Left renal cortex interstitium (tissue), 4 donors: ENCODE measurements at places on chromosomes 7 and 10. TPM values are rescaled to one million over a fixed set of nuclear protein-coding genes. Genes with fewer than 3 reads are reported as not detected.

DNA sequence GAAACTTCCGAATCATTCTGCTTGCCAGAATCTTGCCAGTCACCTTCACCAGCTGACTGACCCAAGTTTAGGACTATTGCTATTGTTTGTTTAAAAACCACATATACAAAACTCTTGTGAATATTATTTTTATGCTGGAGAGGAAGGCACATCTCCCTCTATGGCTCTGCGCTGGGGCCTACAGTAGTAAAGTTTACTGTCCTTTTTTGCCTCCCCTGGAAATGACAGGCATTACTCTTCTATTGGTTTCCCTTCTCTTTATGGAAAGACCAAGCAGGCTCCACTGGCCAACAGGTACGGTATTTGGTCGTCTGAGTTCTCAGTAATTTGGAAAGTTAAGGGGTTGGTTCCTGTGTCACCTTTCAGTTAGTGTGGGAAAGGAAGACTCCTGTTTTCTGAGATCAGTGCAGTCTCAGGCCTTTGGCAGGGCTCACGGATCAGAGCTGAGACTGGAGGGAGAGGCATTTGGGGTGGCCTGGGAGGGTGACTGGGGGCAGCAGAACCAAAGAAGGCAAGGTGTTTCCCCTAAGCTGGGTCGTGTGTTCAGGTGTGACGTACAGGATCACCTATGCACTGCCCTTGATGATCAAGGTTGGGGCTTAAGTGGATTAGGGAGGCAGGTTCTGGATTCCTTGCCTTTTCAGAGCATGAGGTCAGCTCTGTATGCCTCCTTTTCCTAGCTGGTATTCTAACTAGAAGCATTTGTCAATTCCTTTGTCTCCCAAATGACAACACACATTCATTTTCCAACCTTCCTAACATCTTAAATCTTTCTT lies 16.0 kb upstream of the KIF5B start:
- no peak for DNase-seq

- no peak for DNase-seq
Observed at GRCh38 chr10:88457660-88458059, 125.5 kb downstream of the RNLS start.

DNA sequence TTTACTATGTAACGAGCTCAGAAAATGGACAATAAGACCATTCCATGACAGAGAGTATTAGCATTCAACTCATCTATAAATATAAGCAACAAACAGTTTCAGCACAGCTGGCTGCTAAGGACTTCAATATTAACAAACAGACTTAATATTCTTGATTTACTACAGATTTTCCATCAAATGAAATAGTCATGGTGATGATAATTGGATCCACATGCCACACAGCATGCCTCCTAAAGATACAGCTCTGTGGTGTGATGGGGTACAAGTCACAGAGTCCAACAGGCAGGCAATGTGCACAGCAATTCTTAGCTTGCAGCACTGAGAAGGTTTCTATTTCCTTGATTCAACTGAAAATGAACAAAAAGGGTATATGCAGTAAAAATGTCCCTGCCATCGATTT lies 54.0 kb downstream of the DOCK4 start:
- no peak for DNase-seq

GPER1 gene
- 6.7 TPM for polyA plus RNA-seq

ACTL6B gene
- not detected for polyA plus RNA-seq

DNA sequence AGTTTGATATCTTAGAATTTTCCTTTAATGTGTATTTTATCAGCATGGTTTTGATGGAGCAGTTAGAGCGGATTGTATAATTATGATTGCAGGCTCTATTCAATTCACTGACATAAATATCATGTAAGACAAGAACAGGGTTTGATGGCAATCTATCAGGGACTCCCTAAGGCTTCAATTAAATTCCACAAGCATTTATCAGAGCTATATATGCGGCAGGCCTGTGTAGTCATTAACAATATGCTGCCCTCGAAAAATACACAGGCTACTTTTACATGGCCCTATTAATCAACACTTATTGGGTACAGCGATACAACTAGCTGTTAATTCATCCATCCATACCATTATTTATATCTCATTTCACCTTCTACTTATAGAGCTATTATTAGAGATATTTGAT lies 358.1 kb upstream of the TPK1 start:
- no peak for DNase-seq

DNA sequence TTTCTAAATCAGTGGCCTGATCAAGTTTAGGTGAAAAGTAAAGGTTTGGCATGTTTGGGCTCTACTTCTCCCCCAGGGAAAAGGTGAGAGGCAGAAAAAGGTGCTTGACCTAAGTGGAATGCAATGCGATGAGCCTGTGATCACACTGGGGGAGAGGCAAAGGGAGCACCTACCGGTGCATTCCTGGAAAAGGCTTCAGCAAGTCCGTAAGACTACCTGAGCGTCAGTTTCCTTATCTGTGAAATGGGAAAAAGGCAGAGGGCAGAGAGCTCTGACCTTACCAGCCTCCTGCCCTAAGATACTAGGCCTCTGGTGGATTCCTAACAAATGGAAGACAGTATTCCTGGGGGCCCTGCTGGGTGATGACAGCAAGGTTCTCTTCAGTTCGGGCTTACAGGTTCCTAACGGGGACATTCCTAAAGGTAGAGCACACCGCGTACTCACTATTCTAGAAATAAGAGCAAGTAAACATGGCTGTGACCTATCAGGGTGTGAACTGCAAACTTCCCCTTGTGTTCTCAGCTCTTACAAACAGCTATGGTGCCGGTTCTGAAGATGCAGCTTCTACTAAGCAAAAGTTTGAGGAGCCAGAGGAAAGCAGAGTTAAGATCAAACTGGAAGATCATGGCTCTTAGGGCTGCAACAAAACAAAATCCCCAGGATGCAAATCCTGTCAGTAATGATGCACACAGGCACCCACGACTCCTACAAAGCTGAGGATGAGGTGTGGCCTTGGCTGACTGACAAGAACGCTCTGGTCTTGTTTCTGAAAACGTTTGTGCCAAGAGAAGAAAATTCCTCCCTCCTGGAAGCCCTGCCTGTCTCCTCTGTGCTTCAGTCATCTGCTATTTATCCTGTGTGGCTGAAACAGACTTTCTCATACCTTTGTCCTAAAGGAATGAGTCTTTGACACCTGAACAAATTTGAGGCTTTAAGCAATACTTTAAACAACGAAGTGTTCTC lies 13.3 kb upstream of the ACSL5 start:
- DNase-seq: no peak

- DNase-seq: no peak
Observed at GRCh38 chr10:86071145-86071544, 295.4 kb downstream of the GRID1 start.

DOCK4 gene
- polyA plus RNA-seq: 25.1 TPM

GRCh38 chr7:69684369-69685292 lies 86.4 kb downstream of the AUTS2 start:
- no peak for DNase-seq

- DNase-seq: no peak
Observed at GRCh38 chr10:60016794-60017193, 110.4 kb upstream of the CCDC6 start.

CUEDC2 gene
- 82.4 TPM for polyA plus RNA-seq

GRCh38 chr10:51180141-51180540 lies 105.9 kb downstream of the PRKG1 start:
- DNase-seq: no peak

DNA sequence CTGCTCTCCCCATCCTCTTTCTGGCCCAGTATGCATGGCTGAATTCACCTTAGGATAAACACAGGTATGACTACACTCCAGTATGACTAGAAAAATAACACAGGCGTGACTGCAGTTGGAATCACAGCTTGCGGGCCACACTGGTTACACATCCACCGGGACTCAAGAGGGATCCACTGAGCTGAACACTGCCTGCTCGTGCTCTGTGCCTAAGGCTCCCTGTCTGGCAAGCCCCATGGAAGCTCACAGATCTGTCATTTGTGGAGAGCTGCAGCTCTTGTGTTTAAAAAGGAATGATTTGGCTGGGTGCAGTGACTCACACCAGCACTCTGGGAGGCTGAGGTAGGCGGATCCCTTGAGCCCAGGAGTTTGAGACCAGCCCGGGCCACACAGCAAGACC lies 26.8 kb downstream of the VOPP1 start:
- no peak for DNase-seq

DNA sequence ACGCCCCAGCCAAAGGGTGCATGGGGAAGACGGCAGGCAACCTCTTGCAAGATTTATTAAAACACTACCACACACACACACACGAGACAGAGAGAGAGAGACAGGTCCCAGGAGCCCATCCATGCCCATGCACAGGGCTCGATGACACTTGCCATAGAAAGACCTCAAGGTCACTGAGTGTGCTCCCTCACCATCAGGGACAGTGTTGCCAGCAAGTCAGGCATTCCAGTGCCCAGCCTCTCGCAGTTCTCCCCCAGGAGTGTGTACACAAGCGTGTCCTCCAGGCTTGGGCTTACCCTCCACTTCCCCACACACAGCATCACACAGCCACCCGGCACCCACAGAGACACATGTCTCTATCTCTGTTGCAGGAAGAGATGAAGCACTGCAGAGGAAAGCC lies 46.8 kb upstream of the SLF2 start:
- no peak for DNase-seq

UBTD1 gene
- polyA plus RNA-seq: 8.1 TPM

- peak; percentile 9 for DNase-seq
Observed at GRCh38 chr7:80659120-80660055, 20.9 kb downstream of the CD36 start.

DNA sequence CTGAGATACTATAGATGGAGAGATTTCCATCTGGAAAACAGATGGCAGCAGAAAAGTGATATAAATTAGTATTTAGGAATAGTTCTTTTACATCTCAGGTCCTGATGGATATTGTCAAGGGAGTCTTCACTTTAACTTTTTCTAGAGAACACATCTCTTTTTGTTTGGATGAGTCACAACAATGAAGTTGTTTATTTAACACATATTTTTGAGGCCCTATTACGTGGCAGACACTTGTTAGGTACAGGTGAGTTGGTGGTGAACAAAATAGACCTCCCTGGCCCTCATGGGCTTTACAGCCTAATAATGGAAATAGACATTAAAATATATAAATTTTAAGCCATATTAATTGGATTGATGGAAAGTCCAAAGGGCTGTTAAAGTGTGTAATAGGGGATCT lies 168.3 kb downstream of the VTI1A start:
- DNase-seq: no peak

MMP21 gene
- polyA plus RNA-seq: 0.39 TPM

DNA sequence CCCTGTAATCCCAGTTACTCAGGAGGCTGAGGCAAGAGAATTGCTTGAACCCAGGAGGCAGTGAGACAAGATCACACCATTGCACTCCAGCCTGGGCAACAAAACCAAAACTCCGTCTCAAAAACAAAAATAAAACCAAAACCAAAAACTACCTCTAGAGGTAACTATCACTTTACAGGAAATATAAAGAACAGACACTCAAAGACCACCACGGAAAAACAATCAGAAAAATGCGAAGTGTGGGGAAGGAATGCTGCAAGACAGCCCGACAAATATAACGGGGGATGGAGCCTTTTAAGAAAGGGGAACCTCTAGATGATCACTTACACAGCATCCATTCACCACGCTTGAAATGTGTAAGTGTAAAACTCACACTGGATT lies 4.3 kb downstream of the HNRNPF start:
- DNase-seq: no peak

DNA sequence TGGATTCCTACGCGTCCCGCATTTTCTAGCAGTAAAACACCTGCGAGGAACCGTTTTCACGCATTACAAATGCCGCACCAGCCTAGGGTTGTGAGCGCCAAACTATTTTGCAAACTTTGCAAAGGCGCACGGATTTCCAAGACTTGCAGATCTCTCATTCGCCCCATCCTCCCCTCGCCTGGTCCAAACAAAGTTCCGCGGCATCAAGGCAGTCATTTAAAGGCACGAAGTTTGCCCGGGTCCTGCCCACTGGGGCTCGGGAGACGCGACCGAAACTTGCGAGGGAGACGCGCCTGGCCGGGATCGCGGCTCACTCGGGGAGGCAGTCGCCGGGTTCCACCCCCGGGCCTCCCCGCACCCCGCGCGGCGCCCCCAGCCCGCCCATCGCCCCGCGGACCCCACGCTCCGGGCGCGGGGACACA lies 613 bp downstream of the USP6NL start:
- no peak for DNase-seq

PAX2 gene
- 262 TPM for polyA plus RNA-seq

DNA sequence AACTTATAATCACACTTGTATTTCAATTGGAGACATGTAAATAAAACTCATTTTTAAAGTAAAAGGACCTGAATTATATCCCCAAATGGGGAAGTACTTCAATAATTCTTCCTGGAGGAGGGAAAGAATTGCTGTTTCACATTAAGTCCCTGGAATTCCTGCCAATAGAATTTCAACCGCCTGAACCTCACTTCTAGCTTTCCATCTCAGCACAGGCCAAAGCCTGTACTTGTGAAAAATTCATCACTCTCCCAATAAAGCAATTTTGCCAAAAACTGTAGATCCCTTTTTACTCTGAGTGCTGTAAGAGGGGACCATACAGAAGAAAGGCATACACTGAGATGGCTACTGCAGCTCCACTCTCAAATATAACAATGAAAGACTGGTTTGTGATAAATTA lies 54.8 kb downstream of the CADPS2 start:
- DNase-seq: no peak

DNA sequence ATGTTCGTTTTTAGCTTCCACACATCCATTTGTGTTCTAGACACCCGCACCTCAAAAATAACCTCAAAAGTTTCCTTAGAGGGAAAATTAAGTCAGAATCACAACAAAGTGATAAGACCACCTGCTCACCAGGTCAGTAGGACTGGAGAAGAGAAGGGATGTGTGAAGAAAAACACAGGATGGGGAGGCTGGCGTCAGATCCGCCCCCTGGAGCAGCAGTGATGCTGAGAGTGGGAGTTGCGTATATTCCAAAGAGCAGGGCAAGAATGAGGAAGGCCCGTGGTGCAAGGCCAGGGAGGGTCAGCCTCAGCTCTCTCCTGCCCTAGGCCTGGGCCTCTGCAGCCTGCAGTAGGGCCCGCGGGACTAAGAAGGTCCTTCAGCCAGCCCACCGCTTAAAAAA lies 28.7 kb downstream of the CRTAC1 start:
- DNase-seq: no peak

GRCh38 chr10:116877391-116877790 lies 28.1 kb downstream of the ENO4 start:
- no peak for DNase-seq

DNA sequence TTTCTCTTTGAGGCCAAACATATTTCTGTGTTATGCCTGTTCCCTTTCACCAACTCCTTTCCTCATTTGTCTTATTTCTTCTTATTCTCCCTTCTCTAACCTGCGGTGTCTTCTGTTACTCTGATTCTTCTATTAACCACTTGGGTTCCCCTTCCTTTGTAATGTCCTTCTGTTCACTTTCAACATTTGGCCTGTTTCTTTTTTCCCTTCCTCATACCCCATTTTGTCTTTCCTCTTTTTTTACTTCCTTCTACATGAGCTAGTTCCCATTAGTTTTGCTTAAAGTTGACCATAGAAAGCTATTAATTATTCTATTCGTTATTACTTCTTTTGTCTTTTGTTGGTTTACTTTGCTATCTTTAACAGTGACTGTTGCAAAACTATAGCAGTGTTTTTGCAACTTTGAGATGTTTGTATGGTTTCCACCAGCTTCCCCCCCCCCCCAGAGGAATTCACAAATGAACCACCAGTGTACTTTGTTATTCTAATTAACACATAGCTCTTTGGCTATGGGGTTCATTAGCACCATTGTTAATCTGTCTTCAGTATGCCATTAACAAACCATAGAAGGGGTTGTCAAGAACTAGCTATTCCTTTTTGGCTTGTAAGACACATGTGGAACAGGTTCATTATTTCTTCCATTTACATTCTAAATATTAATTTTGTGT lies 2.9 kb downstream of the LRGUK start:
- no peak for DNase-seq

GRCh38 chr7:146894927-146895326 lies 778.3 kb downstream of the CNTNAP2 start:
- no peak for DNase-seq
